ENCODE measurements at places on chromosomes 13 and 19.

- no peak for DNase-seq
Measured at GRCh38 chr13:40565282-40566148, 100.9 kb downstream of the FOXO1 start.

- no peak for DNase-seq
Measured at GRCh38 chr13:40609972-40610726, 56.3 kb downstream of the FOXO1 start.

GRCh38 chr13:33345842-33346241 is 60.3 kb upstream of the STARD13 start:
- no peak for DNase-seq

DNA sequence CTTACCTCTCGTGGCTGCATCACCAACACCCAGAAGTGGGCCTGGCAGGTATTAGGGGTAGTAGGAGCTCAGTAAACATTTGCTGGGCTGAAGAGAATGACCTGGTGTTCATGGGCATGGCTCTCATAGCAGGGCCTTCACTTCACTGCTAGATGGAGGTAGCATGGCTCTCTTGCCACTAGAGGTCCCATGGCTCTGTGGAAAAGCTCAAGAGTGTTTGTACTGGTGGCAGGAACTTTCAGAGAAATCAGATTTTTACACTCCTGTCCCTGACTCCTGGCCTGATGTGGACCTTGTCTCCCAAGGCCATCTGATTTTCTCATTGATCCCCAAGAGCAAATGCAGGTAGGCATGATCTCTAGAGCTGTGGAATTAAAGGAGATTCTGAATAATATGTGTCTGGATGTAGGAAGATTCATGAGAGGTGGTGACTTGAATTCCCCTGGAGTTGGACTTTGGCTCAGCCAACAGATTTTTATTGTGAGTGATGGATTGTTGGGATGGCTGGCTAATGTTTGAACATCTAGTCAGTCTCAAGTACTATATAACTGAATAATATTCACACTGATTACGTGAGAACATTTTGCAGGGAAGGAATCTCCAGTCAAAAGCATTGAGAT is 5.7 kb downstream of the ZNF574 start:
- peak; percentile 72 for DNase-seq

DNA sequence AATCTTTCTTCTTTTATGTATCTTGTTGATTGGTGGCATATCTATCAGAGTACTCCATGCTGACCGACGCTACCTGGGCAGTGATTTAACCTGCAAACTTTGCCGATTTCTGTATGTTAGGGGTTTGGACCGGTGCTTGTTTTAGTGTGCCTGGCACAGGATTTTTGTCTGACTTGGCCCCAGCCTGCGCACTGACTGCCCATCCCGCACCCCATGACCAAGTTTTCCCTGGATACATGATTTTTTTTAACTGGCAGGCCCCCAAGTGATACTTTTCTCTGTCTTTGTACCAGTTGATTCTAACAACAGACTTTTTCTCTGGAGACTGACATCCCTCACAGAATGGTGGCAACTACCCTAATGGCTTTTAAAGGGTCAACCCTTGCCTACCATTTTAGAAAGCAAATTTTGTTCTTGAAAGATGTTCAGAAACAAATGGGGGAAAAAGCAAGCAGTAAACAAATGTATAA is 69.0 kb upstream of the C1QTNF9B start:
- DNase-seq, result no peak

DNA sequence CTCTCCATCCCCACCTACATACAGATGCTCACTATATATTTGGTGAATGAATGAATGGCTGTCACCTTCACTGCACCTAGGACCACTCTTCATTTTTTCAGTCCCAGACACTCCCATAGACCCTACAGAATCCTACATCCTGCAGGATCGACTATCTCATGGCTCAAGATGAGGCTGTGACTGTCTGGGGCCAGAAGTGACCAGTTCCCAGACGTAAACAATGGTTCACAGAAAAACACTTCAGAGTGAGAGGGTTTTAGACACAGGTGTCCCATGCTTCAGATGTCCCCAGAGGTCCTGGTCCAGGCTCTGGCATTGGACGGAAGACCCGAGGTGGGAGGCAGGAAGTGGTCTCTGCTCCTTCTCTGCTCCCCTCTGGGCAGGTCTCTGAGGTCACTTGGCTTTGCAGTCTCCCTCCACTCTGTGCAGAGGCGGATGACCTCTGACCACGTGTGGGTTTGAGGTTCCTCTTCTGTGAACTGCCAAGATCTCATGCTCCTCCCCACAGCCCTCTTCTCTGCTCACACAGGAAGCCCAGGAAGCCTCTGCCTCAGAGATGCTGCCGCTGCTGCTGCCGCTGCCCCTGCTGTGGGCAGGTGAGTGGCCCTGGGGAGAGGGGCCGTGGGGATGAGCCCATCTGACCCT is 24.9 kb downstream of the SIGLEC7 start:
- peak; percentile 84 for DNase-seq

DNA sequence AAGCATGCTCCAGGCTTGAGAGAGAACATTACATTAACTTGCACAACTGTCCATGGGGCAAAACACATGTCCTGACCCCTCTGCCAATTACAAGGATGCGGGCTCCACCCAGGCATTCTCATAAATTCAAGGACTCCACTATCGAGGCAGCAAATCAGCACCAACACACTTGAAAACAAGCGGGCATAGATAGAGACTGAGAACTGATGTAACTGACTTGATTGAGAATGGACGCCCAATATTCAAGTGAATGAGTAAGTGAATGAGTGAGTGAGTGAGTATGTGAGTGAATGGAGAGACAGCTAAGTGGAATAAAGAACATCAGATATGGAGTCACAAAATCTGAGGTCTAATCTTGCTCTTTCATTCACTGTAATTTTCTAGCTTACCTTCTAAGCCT is 75.0 kb upstream of the VSTM2B start:
- no peak for DNase-seq

- DNase-seq, result peak; percentile 21
Measured at GRCh38 chr13:54029226-54029625, 1000.6 kb downstream of the OLFM4 start.

DNA sequence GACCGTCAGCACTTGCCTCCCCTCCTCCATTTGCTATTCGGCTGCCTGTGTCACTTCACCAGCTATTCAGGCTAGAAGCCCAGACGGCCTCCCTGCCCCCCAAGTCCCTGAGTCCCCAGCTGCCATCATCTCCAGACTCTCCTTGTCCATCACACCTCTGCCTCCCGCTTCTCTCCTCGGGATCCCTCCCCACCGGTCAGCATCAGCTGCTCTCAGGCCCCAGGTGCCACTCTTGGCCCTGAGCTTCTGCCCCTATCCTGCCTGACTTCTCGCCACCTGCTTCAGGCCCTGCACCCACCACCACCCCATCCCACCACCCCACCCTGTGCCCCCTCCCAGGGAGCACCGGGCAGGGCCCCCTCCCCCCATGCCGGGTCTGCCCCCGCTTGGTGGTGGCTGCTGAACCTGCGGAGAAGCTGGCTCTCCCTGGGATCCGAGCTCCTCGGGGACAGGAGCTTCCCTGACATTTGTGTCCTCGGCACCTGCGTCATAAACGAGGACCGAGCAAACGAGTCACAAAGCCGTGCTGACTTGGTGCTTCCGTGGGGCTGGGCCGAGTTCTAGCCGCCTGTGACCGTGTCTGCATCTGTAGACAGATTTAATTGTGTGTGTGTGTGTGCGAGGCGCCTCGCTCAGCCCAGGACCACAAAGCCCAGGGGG is 70.3 kb upstream of the MCF2L start:
- DNase-seq, result no peak

GRCh38 chr13:65036999-65037398 is 2193.1 kb downstream of the PCDH9 start:
- no peak for DNase-seq

DNA sequence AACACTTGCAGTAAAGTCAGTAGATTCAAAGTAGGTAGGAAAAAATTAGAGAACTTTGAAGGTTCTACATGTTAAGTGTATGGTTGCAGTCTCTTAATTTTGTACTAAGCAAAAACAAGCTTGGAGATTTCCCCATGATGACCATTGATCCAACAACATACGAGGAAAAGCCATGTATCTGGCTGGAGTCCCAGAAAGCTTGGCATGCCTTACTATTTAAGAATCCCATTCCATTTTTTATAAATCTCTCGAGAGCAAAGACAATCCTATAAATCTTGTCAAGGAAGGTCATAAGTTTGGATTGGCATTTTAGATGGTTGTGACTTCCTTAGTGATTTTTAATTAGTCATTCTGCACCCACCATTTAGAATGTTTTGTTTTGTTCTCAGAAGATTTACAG is 495.9 kb downstream of the GPC5 start:
- no peak for DNase-seq

DNA sequence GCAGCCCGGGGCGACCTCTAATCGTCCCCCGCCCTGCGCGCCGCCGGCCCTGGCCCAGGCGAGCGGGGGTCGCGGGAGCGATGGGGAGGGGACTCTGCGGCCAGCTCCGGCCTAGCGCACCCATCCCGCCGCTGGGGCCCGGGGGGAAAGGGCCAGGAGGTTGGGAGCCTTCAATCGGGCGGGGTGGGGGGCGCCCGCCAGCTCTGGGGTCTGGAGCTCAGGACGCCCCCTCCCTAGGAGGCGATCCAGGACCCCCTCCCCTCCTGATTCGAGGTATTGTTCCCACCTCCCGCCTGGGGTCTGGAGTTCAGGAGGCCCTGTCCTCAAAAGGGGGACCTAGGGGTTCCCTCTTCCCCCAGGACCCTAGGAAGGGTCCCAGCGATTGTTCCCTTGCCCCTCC is 430 bp downstream of the ZNF358 start:
- DNase-seq, result no peak

GRCh38 chr13:78228940-78229339 is 310.3 kb upstream of the EDNRB start:
- DNase-seq, result no peak

GRCh38 chr13:55705971-55706370 is 1434.7 kb upstream of the PRR20A start:
- DNase-seq, result no peak

DNA sequence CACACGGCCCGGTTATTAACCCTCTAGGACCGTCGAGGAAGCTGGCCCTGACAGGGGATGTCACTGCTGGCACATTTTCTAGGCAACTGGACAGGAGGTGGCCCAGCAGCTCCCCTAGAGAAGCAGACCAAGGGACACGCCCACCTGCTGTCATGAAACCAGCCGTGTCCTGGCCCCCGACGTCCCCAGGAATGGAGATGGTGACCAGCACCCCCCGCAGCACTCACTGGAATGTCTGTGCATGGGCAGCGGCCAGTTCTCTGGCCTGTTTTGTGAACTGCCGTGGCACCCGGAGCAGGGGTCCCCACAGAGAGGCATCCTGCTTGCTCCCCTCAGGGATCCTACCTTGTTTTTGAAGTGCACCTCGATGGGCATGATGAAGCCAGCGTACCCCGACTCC is 17.9 kb downstream of the MLLT1 start:
- DNase-seq, result no peak

DNA sequence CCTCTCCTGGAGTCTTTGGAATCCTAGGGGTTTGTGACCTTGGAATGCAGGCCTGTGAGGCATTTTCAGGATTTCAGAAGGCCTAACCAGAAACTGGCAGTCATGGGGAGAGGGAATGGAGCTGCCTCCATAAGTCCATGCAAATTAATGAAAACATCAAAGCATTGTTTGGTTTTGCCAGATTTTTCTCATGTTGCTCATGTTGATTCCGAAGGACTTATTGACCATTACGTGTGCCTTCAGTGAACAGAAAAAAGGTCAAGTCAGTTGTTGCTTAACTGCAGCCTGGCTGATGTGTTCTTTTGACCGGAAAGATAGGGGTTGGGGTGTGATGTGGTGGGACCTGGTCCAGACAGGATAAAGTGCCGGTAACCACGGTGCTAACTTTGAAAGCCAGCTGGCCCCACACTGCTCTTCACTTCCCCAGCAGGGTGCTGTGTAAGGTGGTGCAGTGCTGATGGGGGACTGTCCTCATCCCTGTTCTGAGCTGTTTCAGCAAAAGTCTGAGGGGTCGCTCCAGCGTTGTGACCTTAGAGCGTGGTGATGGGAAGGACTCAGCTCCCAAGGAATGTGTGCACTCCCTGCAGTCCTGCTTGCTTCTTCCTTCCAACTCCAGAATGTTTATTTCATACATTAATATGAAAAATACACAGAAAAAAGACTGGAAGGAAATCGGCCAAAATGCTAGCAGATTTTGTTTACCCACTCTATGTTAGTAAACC is 3.5 kb downstream of the RNF113B start:
- no peak for DNase-seq

GRCh38 chr13:102699504-102699903 is 4.7 kb upstream of the METTL21C start:
- DNase-seq, result no peak

DNA sequence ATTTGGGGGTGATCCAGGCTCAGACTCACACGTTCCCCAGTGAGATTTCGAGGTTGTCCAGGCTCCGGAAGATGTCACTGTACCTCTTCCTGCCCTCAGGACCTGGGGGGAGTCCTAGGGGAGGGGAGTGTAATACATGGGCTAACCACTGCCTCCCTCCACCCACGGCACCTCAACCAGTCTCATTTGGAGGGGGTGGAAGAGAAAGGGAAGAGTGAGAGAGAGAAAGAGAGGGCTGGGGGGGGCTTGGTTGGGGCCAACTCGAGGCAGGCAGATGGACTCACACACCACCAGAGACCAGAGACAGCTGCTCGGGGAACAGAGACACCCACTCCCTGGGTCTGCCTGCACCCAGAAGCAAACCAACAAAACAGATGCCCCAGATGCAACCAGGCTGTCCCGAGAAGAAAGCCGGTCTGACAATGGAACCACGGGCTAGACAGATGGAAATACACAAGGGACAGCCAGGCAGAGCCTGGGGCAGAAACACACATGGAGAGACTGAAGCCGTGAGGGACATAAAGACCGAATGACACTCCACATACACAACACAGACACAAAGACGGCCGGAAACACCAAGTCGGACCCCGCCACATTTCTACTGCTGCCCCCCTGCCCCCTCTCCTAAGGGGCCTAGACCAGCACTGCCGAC is 825 bp downstream of the GMIP start:
- peak; percentile 54 for DNase-seq

DNA sequence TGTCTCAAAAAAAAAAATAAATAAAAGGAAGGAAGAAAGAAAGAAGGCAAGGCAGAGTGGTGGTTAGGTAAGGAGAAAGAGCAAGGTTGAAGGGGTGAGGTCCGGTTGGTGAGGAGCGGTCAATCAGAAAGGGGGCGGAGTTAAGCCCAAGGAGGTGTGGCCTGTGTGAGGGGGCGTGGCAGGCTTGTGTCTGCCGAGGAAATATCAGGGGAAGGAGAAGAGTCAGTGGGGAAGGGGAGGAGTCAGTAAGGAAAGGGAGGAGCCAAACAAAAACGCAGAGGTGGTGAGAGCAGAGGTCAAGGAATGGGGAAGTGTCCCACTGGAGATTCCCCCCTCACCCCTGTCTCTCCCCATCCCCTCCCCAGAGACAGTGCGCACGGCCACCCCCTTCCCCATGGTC is 5.9 kb downstream of the CACNG7 start:
- peak; percentile 17 for DNase-seq

Measured in hematopoietic multipotent progenitor cell treated with erythropoietin and hydrocortisone succinate and interleukin-3 and kit ligand, for 4 days (in vitro differentiated cells).